Muscle of arm (tissue), 14 donors: ENCODE measurements at places on chromosomes 11 and 22.

DNA sequence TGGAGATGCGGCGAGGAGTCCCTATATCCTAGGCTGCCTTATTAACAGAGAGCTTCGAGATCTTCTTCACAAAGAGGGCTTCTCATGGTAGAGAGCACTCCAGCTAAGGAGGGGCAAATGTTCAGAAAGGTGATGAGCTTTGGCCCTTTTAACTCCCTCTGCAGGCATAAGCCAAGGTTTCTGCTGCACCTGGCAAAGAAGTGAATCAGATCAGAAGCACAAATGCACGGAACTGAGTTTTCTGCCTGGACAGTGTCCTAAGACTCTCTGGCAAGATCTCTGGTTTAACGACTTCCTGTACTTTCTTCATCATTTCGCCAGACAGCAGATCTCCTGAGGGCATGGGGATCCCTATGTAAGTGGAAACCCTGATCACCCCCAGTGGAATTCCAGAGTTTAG, 37.2 kb downstream of the POU2AF3 start:
- DNase-seq: no peak

GRCh38 chr22:30892731-30893221, 75.8 kb downstream of the MORC2 start:
- DNase-seq: no peak

DNA sequence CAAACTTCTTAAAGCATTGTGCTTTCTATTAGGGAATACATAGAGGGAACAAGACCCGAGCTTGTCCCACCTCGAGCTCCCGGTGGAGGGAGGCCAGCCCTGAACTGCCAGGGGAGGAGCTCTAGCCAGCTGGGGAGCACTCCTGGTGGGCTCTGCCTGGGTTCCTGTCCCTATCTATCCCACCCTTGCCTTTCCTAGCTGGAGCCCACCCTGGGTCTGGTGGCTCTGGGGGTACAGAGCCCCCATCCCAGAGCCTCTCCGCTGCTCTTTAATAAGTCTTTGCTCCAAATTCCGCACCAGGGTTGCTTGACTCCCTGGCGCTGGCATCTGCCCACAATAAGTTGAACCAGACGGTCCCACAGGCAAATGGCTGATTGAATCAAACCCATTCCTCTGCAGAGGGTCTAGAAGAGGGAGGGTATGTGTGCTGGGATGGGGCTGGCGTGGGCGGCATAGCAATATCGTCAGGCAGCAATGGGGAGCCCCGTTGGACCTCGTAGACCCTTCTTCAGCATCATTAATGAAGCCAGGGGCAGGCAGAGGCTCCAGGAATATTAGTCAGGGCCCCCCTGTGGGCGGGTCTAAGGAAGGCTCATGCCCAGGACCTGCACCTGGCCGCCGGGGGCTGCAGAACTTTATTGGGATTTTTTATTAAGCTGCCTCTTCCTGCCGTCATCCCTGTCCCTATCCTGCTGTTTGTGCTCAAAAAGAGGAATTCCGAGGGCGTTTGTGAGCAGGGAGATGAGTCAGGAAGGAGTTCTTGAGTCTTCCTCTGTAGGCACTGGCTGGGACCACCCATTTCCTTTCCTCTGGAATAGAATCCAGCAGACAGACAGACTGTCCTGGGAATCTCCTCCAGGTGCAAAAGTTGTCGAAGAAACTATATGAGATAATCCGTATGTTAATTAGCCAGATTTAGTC, 38.5 kb upstream of the RIC3 start:
- DNase-seq: no peak

- DNase-seq: no peak
Observed at GRCh38 chr11:76444065-76444383, 794 bp upstream of the EMSY start.

DNA sequence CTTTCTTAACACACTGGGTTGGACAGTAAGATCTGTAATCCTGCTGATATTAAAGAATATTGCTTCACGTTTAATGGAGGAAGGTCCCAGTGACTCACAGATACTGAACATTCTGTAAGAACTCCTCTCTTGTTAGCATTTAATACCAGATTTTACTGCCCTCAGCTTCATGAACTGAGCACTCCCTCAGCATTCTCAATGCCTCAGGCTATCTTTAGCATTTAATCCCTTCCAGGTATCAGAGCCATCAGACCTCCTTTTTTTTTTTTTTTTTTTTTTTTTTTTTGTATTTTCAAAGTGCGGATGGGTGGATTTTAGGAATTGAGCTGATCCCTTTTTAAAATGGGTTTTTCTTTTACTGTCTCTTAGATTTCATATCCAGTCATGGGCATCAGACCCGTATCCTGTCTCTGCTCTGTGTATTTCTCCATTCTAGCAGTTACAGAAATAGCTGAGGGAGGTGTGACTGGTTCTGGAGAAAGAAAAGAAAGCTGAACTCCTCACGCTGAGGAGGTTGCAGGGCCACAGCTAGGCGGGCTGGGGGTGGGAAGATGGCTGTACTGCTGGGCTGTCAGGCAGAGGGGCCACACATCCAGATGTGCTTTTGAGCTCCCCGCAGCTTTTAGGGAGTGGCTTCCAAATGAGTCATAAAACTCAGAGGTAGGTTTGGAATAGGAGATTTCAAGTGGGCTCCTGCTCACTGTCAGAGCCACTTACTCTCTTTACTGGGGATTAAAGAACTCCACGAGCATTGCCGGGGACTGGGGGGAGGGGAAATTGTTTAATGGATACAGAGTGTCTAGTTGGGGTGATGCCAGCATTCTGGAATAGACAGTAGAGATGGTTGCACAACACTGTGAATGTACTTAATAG, 97.0 kb downstream of the SYT9 start:
- no peak for DNase-seq

DNA sequence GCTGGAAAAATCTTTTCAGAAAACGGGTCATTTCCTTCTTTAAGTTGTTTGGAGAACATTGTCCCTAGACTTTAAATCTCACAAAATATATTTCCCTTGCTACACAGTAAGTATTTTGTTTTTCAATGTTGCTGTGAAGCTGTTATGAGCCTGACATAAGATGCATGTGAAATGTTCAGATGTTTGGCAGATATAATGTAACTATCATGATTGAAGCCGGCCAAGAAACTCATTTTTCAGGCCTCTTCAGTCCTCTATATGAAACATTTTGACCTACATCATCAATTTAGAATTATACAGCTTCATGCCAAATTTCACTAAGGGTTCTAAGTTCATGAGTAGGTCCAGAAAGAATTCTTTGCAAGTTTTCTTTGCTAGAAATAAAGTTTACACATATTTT, 133.8 kb downstream of the JRKL start:
- peak; percentile 28 for DNase-seq

GRCh38 chr11:7596975-7597391, 76.3 kb downstream of the CYB5R2 start:
- DNase-seq: no peak
